ENCODE measurements at places on chromosomes 2 and 18. TPM values are rescaled to one million over a fixed set of nuclear protein-coding genes. Genes with fewer than 3 reads are reported as not detected.

The PLB1 gene
- 7.8 TPM for total RNA-seq

DNA sequence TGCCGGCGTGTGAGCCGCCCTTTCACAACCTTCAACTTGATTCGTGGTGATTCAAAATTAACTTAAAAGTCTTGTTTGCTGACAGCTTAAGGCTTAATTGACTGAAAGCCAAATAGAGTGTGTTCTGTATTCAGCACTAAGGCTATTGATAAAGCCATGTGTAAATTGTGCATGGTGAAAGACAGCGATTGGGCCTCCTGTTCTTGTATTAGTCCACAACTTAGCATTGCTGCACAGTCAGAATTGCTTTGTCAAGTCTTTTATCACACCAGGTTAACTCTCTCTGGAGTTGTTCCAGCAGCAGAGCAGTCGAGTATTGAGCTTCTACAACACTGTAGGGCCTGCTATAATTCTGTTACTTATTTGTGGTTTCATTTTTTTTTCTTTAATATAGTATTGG lies 210.1 kb downstream of the WDR7 start:
- DNase-seq: no peak

DNA sequence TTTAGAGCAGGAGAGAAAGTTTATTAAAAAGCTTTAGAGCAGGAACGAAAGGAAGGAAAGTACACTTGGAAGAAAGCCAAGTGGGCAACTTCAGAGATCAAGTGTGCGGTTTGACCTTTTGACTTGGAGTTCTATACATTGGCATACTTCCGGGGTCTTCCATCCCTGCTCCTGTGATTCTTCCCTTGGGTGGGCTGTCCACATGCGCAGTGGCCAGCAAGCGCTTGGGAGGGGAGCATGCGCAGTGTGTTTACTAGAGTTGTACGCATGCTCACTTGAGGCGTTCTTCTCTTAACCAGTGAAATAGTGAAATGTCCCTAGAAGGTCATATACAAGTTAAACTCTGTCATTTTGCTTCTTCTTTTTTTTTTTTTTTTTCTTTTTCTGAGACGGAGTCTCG lies 56.9 kb upstream of the ZNF532 start:
- no peak for DNase-seq

DNA sequence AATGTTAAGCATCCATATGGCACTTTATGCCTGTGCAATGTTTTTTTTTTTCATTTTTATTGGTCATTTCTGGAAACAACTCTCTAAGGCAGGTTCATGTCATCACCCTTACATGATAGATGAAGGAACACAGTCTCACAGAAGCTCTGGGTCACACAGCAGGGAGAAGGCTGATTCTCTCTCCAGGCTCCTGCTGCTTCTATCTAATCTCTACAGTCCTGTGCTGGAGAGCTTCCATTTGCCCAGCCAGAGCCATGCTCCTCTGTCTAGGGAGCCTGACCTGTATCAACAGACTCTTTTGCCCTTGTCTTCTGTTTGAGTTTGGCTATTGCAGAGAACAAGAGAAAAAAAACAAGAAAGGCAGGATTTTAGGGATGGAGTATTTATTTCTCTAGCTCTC lies 584.8 kb downstream of the MBD2 start:
- DNase-seq: no peak

GRCh38 chr18:54191352-54191751 lies 33.1 kb downstream of the MBD2 start:
- no peak for DNase-seq

DNA sequence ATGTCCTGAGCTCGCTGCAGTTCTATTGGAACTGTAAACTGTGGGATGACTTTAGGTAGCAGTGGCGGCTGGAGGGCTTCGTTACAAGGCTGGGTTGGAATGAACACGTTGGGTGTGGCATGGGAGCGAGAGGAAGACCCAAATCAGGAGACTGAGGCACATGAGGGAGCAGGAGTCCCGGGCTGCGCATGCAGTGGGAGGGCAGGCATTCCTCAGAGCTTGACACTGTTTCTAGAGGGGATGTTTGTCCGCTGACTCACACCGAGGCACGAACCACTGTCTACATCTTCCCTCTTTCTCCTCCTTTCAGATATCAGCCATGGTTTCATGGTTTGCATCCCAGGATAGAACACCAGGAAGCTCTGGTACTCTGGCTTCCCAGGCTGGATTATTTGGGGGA lies 40.6 kb upstream of the LAMA1 start:
- DNase-seq: no peak

- no peak for DNase-seq
Measured at GRCh38 chr2:190209559-190209958, 110.1 kb downstream of the HIBCH start.

- DNase-seq: no peak
Measured at GRCh38 chr2:109637749-109638570, 23.8 kb downstream of the SOWAHC start.

Data from hematopoietic multipotent progenitor cell (in vitro differentiated cells).